Activated T-helper 1 cell treated with anti-CD3 and anti-CD28 coated beads, Interleukin-2, amount 50 U/mL, for 16 hours (primary cell): ENCODE measurements at places on chromosomes 2 and 18.

GRCh38 chr2:81061016-81061415 lies 756.5 kb upstream of the LRRTM1 start:
- no peak for DNase-seq

- DNase-seq: no peak
Observed at GRCh38 chr2:101012706-101013181, 10.7 kb downstream of the RPL31 start.

GRCh38 chr18:79643054-79643984 lies 36.3 kb upstream of the CTDP1 start:
- no peak for DNase-seq

- no peak for DNase-seq
Observed at GRCh38 chr2:49251766-49252165, 97.5 kb upstream of the FSHR start.

- no peak for DNase-seq
Observed at GRCh38 chr2:56192664-56193305, 9.0 kb downstream of the CCDC85A start.

DNA sequence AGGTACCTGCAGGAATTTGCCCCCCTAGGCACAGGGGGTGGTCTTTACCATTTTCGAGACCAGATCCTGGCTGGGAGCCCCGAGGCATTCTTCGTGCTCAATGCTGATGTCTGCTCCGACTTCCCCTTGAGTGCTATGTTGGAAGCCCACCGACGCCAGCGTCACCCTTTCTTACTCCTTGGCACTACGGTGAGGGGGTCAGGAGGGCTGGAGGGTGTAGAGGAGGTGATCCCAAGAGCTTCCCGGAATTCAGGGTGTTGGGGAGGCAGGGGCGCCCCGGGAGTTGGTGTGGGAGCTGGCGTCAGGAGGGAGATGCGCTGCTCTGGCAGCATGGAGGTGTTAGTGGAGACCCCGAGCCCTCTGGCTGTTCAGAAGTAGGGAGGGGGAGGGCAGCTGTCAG lies 3.2 kb downstream of the GMPPA start:
- DNase-seq: no peak

GRCh38 chr2:186724736-186725135 lies 30.9 kb downstream of the FAM171B start:
- DNase-seq: no peak

DNA sequence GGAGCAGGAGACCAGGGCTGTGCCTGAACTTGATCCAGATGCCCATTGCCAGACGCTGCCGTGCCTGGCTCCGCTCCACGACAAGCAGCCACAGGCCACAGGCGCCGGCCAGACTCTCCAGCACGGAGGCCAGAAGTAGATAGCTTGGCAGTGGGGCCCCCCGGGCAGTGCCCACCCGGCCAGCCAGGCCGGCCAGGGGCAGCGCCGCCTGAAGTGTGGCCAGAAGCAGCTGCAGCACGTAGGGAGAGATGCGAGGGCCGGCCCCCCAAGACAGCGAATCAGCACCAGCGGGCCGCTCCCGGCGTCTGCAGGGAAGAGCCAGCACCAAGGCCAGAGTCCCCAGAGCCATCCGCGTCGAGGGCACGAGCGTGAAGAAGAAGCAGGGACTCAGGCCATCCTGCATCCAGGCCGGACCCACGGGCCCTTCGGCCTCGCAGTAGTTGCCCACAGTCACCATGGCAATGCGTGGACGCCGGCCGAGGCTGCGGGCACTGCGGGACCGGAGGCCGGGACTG lies 484 bp downstream of the ABCB6 start:
- DNase-seq: no peak

- no peak for DNase-seq
Observed at GRCh38 chr2:112880696-112881095, 30.3 kb upstream of the IL37 start.

DNA sequence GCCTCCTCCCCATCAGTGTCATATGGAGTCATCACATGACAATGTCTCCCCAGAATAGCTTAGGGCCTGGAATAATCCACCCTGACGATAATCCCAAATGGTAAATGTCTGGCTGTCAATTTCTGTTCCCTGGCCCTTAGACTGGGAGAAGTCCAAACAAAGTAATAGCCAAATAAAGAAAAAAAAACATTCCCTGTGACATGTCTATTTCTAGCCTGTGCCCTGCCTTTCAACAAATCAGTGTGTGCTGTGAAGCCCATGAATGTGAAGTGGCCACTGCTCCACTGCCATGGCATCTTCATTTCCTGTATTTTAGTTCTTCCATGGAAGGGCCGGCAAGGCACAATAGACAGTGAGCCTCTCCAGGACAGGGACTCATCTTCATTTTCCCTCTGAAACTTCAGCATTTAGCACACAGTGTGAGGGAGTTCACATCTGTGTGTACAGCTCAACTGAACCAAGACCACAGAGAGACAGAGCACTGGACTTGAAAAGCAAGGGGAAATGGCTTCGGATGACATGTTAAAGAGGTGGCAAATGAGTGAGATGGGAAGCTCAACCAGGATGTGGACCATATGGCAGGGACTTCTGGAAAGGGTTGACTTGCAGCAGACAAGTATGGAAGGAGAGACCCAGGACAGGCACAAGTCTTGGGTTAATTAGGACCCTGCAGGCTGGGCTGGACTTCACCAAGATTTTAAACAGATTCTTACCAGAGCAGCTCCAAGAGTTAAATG lies 140.0 kb downstream of the ANTXR1 start:
- no peak for DNase-seq

- DNase-seq: no peak
Observed at GRCh38 chr18:63206433-63207142, 113.0 kb downstream of the BCL2 start.

DNA sequence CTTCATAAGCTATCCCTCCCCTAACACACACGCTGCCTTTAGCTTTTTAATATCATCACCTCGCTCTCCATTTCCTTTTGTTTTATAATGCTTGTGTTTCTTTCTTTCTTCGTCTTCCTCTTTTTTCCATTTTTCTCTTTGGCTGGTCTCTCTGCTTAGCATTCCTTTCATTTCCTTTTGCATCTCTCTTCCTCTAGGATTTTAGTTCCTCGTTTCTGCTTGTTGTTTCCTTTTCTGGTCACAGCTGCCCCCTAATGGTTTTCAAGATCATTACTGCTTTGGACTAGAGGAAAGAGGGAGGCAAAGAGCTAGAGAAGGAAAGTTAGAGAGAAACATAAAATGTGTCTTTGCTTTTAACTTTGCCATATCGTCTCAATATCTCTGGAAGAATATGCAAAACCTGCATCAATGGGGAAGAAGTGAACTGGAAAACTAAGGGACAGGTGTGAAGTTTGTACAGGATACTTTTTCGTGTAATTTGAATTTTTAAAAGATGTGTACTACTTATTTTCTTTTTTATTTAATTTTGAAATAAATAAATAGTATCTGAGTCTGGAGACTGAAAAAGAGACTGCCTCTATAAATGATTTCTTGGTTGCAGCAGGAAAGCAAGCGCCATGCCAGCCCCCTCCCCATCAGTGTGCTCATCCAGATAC lies 6.3 kb upstream of the NRP2 start:
- no peak for DNase-seq

DNA sequence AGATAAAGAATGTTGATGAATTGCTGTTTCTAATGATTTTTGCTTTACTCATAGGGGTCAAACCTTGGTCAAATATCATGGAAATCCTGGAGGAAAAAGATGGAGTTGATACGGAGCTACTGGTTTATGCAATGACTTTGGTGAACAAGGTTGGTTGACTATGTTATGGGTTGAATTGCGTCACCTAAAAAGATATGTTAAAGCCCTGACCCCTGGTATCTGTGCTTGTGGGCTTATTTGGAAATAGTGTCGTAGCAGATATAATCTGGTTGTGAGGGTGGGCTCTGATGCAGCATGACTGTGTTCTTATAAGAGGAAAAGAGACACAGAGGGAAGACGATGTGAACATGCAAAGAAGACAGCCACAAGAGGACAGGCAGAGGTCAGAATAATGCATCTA lies 226.2 kb downstream of the TPGS2 start:
- no peak for DNase-seq

- DNase-seq: no peak
Observed at GRCh38 chr2:120305296-120305695, 40.6 kb upstream of the INHBB start.

DNA sequence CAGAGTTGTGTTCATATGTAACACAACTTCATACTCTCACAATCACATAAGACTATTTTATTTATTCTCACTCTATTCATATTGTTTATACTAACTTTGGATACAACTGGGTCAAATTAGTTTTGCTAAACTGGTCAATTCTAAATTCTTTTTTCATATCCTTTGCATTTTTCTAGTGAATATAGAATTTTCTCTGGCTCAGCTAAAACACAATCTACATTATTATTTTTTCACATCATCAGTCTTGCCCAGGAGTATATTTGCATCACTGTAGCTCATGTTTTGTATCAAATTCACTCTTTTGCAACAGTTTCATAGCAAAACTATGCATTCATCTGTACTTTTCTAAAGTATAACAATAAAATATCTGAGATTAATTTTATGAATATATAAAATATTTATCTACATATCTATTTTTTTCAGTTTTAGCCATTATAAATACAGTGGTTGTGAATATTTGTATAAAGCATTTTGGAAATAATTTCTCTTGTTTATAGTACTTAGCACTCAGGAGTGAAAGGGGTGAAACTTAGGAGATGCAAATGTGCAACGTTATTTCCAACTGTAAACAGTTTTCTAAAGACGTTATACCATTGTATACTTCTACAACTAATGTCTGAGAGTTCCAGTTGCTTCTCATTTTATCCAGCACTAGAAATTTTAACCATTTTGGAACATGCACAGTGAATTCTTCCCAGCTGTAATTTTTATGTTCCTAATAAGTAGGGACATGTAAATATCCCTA lies 854.6 kb downstream of the CBLN2 start:
- DNase-seq: no peak

DNA sequence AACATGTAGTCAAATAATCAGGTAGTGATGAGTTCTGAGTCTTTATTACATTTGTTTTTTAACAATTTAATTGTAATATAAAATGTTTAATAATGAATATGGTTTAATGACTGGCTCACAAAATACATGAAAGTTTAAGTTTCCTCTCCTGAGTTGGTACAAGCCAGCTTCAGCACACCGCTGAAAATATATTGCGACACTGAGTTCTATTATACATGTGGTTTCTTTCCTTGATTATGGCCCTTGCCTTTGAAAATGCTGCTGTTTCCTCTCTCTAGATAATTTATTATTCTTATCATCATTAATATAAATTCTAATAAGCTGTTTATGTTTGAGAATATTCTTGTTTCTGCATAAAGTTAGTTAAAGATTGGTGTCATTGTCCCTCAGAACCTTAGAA lies 249.3 kb downstream of the PARD3B start:
- no peak for DNase-seq

DNA sequence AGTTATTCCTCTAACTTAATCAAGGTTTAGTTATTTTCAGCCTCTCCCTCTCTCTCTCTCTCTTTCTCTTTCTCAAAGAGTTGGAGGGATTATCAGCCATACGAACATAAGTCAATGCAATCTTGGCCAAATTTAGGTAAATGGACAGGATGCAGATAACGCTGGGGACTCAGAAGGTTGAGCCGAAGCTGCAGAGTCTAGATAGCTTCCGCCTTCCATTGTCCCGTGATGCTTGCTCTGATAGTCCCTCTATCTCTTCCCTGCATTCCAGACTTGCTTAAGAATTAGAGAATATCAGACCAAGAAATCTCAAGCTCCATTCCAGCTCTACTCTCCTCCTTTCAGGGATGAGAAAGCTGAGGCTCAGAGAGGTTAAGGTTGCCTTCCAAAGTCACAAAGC lies 502.8 kb upstream of the TNP1 start:
- no peak for DNase-seq

DNA sequence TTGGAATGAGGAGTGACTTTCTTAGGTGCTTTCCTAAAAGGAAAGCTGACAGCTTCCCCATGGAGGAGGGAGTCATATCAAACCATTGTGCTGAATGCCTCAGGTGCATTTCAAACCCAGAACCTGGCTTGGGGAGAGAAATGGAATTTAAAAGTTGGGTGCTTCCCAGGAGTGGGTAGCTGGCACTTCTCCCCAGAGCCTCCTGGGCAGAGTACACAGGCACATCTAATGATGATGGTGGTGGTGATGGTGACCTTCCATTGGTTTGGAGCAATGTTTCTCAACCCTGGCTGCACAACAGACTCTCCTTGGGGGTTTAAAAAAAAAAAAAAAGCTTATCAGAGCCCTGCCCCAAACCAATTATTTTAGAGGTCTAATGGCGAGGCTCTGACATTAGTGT lies 8.3 kb downstream of the FOSL2 start:
- DNase-seq: no peak

- DNase-seq: no peak
Observed at GRCh38 chr2:27089111-27089954, 2.8 kb downstream of the KHK start.

- DNase-seq: no peak
Observed at GRCh38 chr2:59183070-59183469, 941.9 kb upstream of the FANCL start.

- DNase-seq: peak; percentile 20
Observed at GRCh38 chr18:48842259-48843061, 108.3 kb downstream of the SMAD7 start.

DNA sequence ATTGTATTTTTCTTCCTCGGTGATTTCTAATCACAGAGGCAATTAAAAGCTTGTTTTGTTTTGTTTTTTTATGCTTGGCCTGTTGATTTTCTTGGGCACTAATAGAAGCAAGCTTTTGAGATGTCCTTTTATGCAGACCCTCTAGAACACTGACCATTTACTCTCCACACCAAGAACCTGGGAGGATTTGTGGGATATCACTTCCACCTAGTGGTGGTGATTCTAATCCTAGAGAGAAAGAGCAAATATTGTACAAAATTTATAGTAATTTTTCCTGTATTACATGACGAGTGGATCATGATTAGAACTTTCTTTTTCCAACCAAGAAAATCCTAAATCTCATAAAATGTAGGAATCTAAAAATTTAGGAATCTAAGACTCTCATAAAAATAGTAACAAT lies 23.4 kb downstream of the NEMP2 start:
- DNase-seq: no peak

GRCh38 chr18:35938562-35938961 lies 33.9 kb upstream of the RMP24 start:
- no peak for DNase-seq
